ENCODE measurements at places on chromosomes 7 and 10.

DNA sequence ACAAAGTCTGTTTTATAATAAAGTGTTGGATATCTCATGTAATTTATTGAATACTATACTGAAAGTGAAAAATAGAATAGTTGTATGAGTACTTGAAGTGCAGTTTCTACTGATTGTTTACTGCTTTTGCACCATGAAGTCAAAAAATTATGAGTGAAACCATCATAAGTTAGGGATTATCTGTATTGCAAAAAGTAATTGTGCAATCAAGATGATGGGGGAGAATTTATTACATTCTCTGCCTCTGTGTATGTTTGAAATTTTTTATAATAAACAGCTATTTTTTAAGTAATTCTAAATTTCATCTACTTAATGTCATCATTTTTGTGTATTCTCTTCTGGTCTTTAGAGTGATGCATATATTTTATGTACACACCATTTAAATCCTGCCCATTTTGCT is 47.2 kb upstream of the TMEM273 start:
- no peak for DNase-seq

DNA sequence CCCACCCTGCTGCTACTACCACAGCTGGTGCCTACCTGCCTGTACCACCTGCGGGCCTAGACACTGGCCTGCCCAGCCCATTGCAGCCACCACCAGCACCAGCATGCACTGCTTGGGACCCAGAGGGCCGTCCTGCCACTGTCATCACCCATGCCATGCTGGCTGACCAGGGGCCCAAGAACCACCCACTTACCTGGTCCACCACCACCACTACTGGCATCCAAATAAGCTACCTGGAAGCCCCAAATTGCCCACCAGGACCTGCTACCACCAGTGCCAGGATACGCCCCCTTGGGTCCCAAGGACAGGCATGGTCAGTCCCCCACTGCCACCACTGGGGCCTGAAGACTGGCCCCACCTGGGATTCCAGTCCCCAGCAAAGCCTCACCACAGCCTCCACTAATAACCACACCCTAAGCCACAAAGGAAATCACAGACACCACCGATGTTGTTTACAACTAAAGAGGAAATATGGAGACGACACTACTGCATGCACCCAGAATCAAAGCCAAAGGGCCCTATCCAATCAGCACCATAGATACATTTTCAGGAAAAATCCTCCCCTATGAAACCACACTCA is 70.5 kb upstream of the DIP2C start:
- no peak for DNase-seq

- no peak for DNase-seq
Measured at GRCh38 chr7:90645784-90646183, 49.7 kb downstream of the CDK14 start.

- DNase-seq, result no peak
Measured at GRCh38 chr7:115683093-115683492, 347.5 kb downstream of the TFEC start.

GRCh38 chr7:155836216-155837125 is 24.2 kb upstream of the SHH start:
- no peak for DNase-seq

DNA sequence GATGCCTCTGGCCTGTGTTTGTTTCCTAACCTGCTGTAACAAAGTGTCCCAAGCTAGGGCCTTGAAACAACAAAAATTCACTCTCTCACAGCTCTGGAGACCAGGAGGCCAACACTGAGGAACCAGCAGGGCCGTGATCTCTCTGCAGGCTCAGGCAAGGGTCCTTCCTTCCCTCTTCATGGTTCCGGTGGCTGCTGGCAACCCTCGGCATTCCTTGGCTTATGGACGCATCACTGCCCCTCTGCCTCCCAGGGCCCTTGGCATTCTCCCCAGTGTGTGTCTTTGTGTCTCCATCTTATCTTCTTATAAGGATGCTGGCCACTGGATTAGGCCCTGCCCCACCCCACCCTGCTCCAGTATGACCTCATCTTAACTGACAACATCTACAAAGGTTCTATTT is 17.0 kb downstream of the CNPY1 start:
- no peak for DNase-seq

All from NCI-H526 treated with DMSO at 0.1 percent for 48 hours (cell line).